ENCODE measurements at places on chromosomes 12 and 14.

DNA sequence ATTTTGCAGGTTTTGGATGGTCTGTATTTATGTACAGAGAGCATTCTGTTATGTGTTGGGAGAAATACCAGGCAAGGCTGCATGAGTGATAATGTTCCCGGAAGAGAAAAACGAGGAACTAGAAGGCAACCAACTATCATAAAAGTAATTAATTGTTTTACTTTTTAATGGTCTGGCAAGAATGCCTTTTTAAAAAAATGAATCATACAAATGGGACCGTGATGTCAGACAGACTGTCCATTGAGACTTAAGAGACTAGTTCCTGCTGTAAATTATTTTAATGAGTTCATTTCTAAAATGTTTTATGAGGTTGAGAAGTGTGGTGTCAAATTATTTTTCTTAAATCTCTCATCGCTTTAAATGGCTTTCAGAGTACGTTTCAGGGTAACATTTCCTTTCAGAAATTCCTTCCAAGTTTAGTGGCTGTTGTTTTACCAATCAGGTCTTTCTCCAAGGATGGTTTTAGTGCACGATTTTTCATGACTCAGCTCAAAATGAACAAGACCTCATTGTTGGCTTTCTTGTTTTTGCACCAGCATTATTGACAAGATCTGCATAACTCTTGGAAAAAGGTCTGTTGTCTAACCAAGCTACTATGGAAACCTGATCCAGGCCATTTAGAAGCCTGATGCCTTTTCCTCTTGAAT lies 86.1 kb upstream of the ARHGAP5 start:
- no peak for DNase-seq

DNA sequence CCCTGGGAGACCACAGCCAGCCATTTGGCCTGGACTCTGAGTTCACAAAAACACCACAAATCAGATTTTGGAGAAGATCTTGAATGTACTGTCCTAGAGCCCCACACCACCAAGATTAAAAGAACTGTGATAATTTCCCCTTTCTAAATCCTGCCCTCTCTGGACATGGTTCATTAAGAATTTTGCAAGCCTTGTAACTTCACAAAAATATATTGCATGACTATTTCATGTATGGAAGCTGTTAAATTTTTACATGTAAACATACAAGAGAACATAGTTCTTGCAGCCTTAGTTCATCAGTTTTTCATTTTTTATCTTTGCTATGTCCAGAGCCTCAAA lies 97.0 kb downstream of the SCARB1 start:
- no peak for DNase-seq

- DNase-seq: no peak
Observed at GRCh38 chr14:72615451-72616121, 278.3 kb downstream of the DPF3 start.

DNA sequence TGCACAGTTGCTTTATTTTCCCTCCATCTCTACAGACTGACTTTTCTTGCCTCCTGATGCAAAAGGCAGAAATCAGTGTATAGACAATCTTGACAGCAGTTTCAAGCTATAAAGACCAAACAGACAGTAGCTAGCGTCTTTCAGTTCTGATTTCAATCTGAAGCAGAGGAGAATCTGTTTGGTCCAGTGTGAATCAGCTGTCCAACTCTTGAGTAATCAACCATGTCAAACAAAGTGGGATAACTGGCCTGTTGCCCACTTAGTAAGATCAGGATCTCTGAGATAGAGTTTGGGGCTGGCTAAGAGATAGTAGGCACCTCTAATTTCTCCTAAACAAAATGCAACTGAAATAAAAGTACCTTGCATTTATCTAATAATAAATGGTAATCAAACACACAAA lies 797.4 kb upstream of the FBXO33 start:
- DNase-seq: no peak

DNA sequence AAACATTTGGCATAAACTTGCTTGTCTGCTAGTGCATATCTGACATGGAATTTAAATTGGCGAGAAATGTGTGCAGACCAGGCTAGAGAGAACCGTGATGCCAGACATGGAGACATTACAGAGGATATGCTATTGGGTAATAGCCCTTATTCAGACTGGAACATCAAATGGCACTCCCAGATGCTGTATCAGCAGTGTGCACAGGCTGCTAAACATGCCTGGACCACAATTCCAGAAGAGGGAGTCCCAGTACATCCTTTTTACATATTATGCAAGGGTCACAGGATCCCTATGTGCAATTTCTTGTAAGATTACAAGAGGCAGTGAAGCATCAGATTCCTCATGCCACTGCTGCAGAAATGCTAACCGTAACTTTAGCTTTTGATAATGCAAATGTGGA lies 354.5 kb upstream of the FOXG1 start:
- no peak for DNase-seq

DNA sequence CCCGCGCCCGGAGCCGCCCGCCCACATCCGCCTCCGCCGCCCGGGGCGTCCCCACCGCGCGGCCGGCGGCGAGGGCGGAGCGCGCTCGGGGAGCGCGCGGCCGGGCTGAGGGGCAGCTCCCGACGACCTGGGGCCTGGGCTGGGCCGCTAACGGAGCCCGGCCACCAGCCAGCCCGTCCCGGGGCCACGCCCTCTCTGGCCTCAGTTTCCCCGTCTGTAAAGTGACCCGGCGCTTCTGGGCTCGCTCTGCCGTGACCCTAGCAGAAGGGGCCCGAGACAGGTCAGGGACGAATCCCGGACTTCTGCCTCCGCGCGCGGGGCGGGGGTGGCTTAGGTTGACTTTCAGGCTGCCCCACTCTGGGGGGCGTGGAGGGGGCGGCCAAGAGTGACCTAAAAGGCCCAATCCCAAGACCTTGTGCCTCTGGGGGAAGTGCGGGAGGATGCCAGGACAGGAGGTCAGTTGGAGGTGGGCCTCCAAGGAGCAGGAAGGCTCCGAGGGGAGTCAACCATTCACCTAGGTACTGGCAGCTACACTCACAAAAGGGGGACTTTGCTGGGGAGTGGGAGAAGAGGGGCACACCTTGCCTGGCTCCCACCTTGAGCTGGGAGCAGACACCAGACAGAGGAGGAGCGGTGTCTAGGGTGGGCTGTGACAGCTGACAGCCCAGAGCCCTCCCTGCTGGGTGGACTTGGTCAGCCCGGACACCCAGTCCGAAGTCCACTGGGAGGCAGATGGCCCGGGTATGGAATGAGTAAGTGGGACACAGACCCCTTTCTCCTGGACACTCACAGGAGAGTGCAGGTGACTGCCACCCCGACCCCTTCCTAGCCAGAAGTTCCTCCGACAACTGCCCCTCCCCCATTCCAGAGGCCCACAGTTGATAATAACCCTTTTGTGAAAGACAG lies 486 bp upstream of the AKT1 start:
- peak; percentile 20 for DNase-seq

DNA sequence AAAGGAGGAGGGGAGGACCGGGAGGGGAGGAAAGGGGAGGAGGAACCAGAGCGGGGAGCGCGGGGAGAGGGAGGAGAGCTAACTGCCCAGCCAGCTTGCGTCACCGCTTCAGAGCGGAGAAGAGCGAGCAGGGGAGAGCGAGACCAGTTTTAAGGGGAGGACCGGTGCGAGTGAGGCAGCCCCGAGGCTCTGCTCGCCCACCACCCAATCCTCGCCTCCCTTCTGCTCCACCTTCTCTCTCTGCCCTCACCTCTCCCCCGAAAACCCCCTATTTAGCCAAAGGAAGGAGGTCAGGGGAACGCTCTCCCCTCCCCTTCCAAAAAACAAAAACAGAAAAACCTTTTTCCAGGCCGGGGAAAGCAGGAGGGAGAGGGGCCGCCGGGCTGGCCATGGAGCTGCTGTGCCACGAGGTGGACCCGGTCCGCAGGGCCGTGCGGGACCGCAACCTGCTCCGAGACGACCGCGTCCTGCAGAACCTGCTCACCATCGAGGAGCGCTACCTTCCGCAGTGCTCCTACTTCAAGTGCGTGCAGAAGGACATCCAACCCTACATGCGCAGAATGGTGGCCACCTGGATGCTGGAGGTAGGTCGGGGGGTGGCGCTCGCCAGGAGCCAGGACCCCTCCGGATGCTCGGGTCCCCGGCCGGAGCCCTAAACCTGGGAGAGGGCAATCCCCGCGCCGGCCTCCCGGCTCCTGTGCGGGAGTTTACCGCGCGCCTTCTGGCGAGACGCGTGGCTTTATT lies at the start of gene CCND2:
CCND2 (plus strand) TSS at position 111 of the 744 bp plus-strand sequence; CDS start at position 390, 279 bp downstream.
- no peak for DNase-seq

GRCh38 chr12:124194264-124194892 lies 100.5 kb upstream of the RFLNA start:
- DNase-seq: no peak

GRCh38 chr12:49568442-49569162 lies 660 bp upstream of the MCRS1 start:
- peak; percentile 46 for DNase-seq

DNA sequence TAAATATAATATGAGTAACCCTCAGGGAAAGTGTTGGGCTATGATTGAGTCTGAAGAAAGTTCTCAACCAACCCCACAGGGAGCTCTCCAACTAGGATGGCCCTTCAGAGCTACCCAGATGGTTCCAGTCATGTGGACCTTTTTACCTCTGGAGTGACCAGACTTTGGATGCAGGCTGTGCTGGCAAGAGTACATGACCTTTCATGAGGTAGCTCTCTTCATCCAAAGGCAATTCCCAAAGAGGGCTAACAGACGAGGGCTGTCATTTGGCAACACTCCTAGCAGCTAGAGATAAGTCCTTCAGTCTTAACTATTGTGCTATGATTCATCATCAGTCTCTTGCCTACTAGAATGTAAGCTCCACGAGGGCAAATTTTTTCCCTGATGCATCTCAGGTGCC lies 75.4 kb downstream of the DUSP6 start:
- no peak for DNase-seq
